ENCODE measurements at places on chromosomes 13 and 19. TPM values are rescaled to one million over a fixed set of nuclear protein-coding genes. Genes with fewer than 3 reads are reported as not detected.

COX7A1 gene
- total RNA-seq: 1.6 TPM

TBXA2R gene
- 0.46 TPM for total RNA-seq

ZNF729 gene
- total RNA-seq: not detected

ATXN8OS gene
- total RNA-seq: not detected

RAD23A gene
- total RNA-seq: 135 TPM

PEG3 gene
- total RNA-seq: 0.39 TPM

LRRC63 gene
- not detected for total RNA-seq

PNMA8B gene
- total RNA-seq: 0.07 TPM

ARL11 gene
- 0.53 TPM for total RNA-seq

ZNF229 gene
- 7.0 TPM for total RNA-seq

COG3 gene
- total RNA-seq: 25.7 TPM

SLC7A1 gene
- 69.8 TPM for total RNA-seq

NUMBL gene
- 12.9 TPM for total RNA-seq

ZSCAN4 gene
- 0.17 TPM for total RNA-seq

SOX1 gene
- not detected for total RNA-seq

ATP7B gene
- total RNA-seq: 3.4 TPM

CNOT3 gene
- total RNA-seq: 24.5 TPM

FAM124A gene
- 0.04 TPM for total RNA-seq

DIAPH3 gene
- total RNA-seq: 20.1 TPM

IGFL1 gene
- 0.71 TPM for total RNA-seq

ZNF714 gene
- total RNA-seq: 13.7 TPM

TTYH1 gene
- not detected for total RNA-seq

TMEM59L gene
- not detected for total RNA-seq

TSEN34 gene
- 102 TPM for total RNA-seq

KLF16 gene
- 19.0 TPM for total RNA-seq

ZNF845 gene
- 6.7 TPM for total RNA-seq

STOML3 gene
- not detected for total RNA-seq

ZNF329 gene
- total RNA-seq: 8.2 TPM

ZSCAN1 gene
- total RNA-seq: not detected

SMAD9 gene
- total RNA-seq: 0.34 TPM

YJU2 gene
- 27.5 TPM for total RNA-seq

CLDN10 gene
- not detected for total RNA-seq

C5AR2 gene
- total RNA-seq: not detected

NAPSA gene
- 0.41 TPM for total RNA-seq

TYROBP gene
- not detected for total RNA-seq

KIR2DL1 gene
- total RNA-seq: not detected

KLK15 gene
- not detected for total RNA-seq
